ENCODE measurements at places on chromosomes 5 and 9.

DNA sequence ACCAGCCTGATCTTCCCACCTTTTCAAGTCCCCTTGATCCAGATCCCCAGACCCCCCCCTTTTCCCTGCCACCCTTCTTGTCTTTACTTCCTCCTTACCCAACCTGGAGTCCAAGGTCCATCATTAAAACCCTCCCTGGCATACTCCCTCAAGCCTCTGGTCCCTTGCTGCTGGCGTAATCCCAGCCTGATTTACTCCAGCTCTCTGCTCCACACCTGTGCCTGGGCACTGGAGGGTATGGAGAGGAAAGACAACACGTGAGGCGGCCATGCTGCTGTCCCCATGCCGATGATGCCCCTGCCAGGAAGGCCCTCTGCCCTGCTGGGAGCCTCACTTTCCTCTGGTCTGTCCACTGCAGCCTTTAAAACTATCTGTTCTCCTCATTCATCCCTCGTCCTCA lies 5.1 kb downstream of the B4GALT7 start:
- no peak for DNase-seq

- no peak for DNase-seq
Measured at GRCh38 chr5:126658561-126658960, 57.8 kb downstream of the PHAX start.

DNA sequence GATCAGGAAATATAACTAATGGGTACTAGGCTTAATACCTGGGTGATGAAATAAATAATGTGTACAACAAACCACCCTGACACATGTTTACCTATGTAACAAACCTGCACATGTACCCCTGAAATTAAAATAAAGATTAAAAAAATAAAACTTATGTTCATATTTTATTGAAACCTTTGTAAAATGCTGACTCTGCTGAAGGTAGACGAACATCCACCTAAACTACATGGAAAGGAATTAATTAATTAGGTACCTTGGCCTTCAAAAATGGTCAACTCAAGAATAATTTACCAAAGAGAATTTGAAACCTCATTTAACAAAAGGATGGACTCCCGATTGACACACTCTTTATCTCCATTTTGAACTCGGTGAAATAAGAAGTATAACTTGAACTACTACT lies 152.3 kb upstream of the OR13F1 start:
- DNase-seq = no peak

- no peak for DNase-seq
Measured at GRCh38 chr5:83353774-83354173, 117.8 kb upstream of the VCAN start.

- no peak for DNase-seq
Measured at GRCh38 chr9:136531904-136532798, 13.7 kb downstream of the NOTCH1 start.
